ENCODE measurements at places on chromosomes 6 and 20.

GRCh38 chr20:63158845-63159244 lies 57.1 kb downstream of the YTHDF1 start:
- DNase-seq: no peak

DNA sequence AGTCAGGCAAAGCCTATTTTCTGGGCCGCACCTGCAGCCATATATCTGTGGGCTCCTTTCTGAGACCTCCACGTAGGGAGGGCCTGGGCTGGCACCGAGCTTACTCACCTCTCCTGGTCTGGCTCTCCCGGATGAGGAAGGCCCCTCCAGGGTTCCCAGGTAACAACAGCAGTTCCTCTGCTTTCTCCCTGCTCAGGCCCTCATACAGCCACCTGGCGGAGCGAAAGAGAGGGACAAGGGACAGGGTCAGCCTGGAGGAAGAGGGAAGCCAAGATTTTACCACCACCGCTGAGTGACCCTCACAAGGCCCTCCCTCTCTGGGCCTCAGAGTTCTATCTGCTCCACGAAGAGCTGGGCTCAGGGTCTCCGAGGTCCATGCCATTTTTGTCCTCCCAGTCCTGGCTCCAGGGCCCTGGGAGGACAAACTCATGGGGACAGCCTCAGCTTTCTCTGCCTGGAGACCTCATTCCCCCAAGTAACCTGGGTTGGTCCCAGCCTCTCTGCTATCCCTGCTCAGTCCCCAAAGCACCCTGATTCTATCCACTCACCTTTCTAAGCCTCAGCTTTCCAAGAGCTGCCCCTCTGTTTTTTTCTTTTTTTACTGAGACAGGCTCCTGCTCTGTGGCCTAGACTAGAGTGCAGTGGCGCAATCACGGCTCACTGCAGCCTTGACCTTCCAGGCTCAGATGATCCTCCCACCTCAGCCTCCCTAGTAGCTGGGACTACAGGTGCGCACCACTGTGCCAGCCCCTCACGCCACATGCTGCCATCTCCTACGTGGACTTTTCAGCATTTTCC lies 13.3 kb downstream of the SLA2 start:
- no peak for DNase-seq

GRCh38 chr20:33789109-33789857 lies 21.9 kb upstream of the CHMP4B start:
- no peak for DNase-seq

DNA sequence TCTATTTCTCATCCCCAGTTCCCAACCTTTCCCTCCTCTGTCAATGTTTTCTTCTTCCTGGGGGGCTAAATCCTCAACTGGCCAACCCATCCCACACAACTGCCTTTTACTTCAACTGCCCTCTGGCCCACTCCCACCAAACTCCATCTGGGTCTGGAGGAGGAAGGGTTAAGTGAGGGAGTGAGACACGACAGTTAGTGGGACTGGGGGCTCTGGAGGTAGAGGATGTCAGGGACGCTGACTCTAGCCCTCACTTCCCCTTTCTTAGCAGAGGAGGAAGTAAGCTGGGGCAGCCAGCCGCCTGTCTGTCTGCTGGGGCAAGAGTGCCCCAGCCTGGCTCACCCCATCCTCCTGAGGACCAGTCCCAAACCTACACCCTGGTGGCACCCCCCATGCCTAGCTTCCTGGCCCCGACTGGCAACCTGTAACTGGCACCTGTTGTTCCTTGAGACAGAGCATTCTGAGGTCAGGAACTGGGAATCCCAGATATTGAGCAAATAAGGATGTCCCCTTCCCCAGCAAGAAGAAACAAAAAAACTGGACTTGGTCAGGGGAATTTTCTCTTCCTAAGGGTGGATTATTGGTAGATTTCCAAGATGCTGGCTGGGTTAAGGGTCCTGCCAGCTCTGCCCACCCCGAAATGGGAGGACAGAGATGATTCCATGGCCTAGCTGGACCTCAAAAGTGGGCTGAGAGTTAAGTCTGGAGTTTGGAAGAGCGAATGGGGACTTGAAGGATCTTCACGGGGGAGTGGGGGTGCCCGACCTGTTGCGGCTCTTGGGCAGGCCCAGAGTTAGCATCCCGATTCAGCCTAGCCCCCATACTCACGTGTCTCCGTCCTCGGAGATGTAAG lies 971 bp downstream of the NFKBIE start:
- no peak for DNase-seq

- DNase-seq: no peak
Measured at GRCh38 chr6:82617648-82618047, 254.0 kb downstream of the TPBG start.

DNA sequence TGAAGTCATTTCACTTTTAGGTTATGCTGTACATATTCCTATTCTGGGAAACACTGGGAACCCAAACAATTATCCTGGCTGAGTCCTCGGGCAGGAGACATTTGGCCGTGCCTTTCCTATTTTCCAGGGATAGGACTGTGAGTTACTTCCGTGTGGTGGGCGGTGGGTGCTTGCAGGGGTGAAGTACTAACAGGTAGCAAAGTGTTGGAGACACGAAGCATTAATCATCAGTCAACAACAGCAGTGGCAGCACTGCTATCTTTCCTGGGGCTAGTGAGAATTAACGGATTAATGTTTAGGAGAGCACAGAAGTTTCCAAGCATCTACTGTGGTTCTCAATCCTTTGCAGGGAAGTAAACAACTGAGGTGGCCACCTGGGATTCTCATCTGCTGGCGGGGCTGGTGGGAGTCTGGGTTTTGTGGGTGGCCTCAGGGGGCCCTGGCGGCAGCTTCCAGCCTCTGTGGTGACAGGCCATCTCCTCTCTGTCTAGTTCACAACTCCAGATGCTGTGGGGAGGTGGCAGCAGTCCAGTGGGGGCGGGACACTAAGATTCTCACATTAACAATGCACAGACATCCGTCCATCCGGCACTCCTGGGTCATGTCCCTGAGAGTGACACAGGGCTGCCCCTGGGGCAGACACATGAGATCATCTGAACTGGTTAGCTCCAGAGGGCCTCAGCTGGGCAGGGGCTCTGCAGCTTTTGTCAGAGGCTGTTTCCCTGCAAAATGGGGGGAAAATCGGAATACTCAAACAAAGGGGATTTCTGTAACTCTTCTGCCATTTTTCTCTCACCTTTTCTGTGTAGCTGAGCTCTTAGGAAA lies 90.9 kb downstream of the GJA10 start:
- DNase-seq: no peak

DNA sequence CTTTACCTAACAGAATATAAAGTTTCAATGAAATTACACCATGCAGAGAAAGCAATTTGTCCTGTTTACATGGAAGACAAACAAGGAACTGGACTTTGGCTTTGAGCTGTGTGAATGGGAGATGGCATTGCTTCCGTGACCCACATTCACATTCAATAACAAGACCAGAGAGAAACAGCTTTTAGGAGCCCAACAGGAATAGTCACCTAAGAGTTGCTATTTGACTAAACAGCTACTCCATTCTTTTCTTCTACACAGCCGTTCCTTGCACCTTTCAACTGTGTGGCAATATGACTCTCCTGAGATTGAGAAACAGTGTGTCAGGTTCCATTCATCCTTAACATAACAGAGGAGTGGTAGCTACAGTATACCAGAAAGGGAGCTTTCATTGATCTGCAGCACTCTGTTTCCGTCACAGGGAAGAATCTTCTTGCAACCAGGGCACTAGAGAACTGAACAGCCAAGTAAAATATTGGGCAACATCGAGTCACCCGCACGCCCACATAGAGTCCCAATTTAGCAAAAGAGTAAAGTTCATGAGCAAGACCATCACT lies 355.1 kb downstream of the HAO1 start:
- no peak for DNase-seq

DNA sequence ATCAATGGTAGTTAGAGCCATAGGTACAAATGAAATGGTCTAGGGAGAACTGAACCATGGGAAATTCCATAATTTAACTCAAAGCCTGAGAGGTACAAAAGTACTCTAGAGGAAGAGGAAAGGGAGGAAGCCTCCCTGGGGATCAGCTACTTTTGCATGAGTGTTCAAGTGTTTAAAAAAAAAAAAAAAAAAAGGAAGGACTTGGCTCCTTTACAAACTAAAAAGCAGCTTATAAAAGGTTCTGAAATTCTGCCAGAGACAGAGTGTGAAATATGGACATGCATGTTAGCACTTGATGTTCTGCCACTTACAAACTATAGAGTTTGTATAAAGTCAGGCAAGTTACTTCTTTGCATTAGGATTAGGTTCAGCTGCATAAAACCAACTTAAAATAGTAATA lies 290.0 kb downstream of the TBC1D7 start:
- no peak for DNase-seq

DNA sequence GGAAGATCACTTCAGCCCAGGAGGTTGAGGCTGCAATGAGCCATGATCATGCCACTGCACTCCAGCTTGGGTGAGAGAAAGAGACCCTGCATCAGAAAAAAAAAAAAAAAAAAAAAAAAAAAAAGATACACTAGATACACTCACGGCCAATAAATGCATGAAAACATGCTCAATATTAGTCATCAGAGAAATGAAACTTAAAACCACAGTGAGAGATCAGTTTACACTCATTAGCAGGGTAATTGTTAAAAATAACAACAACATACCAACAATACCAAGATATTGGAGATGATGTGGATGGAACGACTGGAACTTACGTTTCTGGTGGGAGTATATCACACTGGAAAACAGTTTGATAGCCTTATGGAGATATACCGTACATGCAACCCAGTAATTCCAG lies 29.9 kb downstream of the HS3ST5 start:
- no peak for DNase-seq

GRCh38 chr6:45513213-45513618 lies 135.5 kb upstream of the SUPT3H start:
- DNase-seq: no peak

GRCh38 chr20:29427201-29428060 lies 1830.0 kb upstream of the DEFB115 start:
- no peak for DNase-seq
